Stimulated activated CD8-positive, alpha-beta memory T cell treated with anti-CD3 and anti-CD28 coated beads, Interleukin-12 subunit alpha, Interleukin-12 subunit beta, amount 100 ng/mL, for 4 hours (primary cell): ENCODE measurements at places on chromosomes 11 and 22.

DNA sequence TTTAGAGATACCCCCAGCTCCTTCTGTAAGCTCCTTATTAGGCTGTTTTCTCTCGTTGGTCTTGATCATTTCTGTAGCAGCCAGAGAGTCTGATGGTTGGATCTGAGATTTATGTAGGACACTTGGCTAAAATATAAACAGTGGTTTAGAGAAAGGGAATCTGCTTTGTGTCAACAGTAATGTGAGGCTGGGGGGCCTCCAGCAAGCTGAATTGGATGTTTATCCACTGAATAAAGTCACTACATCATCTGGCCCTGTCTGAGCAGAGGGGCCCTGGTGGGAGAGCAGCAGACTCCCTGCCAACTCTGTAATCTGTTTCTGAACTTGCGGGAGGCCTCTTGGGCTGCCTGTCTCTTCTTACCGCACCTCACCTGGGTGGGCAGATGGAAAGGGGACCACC lies 328.5 kb upstream of the PLET1 start:
- no peak for DNase-seq

GRCh38 chr22:23301591-23301990 lies 121.3 kb downstream of the BCR start:
- no peak for DNase-seq

DNA sequence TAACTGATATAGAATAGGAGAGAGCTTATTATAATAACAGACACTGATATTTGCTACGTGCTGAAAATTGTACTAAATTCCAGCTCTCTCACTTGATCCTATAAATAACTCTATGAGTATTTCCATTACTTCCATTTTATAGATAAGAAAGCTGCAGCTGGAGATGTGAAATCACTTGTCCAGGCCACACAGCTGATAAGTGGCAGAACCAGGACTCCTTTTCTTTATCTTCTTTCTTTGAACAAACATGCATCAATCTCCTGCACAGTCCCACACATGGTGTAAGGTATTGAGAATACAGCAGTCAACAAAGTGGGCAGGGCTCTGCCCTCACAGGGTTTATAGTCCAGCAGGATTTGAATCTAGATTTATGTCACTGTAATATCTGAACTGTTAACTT lies 652.1 kb downstream of the NELL1 start:
- DNase-seq, result no peak

GRCh38 chr11:45318516-45318915 lies 32.4 kb upstream of the SYT13 start:
- DNase-seq, result no peak

- no peak for DNase-seq
These were observed 32.3 kb downstream of the MRGPRD start for GRCh38 chr11:68948496-68948895.

DNA sequence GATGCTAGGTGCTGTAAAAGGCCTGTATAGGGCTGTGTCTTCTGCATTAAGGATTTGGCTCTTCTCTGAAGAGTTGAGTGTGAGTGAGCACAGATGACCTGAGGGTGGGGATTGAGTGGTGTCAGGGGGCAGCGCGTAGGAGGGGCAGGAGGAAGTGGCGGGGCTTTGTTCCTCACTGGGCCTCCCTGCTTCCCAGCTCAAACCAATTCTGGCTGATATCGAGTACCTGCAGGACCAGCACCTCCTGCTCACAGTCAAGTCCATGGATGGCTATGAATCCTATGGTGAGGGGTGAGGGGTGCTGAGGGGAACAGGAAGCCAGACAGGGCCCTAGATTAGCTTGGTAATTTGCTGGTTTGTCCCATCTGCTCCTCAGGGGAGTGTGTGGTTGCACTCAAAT lies 9.1 kb downstream of the PHOX2A start:
- DNase-seq, result no peak

DNA sequence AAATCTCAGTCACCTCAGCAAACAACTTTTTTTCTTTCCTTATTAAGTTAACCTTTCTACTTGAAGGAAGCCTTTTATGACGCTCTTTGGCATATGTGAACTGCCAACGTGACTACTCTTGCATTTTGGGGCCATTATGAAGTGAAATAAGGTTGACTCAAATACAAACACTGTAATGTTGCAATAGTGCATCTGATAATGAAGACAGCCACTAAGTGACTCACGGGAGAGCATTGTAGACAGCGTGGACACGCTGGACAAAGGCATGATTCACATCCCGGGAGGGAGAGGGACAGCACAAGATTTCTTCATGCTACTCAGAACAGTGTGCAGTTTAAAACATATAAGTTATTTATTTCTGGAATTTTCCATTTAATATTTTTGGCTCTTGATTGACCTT lies 560.8 kb downstream of the ETS1 start:
- no peak for DNase-seq

DNA sequence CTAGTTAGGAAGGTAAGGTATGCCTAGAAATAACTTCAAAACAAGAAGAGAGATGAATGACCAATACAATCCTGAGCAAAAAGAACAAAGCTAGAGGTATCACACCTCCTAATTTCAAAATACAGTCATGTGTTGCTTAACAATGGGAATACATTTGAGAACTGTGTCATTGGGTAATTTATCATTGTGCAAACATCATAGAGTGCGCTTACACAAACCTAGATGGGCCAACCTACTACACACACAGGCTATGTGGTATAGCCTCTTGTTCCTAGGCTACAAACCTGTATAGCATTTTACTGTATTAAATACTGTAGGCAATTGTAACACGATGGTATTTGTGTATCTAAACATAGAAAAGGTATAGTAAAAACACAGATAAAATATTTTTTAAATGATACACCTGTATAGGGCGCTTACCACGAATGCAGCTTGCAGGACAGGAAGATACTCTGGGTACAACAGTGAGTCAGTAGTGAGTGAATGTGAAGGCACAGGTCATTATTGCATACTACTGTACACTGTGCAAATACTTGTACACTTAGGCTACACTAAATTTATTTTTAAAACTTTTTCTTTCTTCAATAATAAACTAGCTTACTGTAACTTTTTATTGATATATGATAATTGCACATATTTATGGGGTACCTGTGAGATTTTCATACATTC lies 48.2 kb downstream of the STK33 start:
- DNase-seq, result no peak

GRCh38 chr11:26194881-26195280 lies 137.0 kb upstream of the ANO3 start:
- DNase-seq, result no peak

DNA sequence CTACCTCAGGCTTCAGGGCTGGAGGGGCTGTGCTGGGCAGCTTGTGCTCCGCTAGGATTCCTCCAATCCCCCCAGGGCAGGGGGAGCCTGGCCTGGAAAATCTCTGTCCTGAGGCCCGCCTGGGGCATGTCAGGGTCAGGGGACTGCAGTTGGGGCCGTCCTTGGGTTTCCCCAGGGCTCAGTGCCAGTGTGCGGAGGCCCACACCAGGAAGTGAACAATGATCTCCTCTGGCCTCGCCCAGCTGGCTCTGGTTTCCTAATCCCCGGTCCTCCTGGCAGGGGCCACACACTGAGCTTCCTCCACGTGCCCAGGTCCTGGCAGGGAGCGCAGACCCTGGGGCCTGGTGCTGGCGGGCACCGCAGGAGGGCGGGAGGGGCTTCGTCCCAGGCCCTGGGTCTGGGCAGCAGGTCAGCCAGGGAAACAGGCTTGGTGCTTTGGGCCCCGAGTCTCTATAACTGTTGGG lies 1.4 kb upstream of the MUC2 start:
- DNase-seq, result no peak

GRCh38 chr11:83641511-83641910 lies 355.3 kb upstream of the CCDC90B start:
- no peak for DNase-seq

DNA sequence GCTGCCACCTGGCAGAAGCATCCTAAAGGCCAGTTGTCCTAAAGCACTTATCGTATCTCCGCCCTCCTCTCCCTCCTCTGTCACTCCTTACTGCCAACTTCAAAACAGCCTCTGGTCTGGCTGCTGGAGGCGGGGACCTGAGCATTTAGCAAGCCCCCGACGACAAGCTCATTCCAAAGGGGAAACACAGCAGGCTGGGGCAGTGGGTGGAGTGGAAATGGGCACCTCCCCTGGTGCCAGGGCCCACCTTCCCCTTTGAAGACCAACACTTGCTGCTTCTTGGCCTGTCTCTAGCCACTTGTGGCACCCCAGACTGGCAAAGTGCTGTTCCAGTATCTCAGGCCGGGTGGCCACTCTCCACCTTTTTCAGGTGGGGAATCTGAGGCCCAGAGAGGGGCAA lies 3.6 kb downstream of the MAP3K11 start:
- DNase-seq, result no peak

DNA sequence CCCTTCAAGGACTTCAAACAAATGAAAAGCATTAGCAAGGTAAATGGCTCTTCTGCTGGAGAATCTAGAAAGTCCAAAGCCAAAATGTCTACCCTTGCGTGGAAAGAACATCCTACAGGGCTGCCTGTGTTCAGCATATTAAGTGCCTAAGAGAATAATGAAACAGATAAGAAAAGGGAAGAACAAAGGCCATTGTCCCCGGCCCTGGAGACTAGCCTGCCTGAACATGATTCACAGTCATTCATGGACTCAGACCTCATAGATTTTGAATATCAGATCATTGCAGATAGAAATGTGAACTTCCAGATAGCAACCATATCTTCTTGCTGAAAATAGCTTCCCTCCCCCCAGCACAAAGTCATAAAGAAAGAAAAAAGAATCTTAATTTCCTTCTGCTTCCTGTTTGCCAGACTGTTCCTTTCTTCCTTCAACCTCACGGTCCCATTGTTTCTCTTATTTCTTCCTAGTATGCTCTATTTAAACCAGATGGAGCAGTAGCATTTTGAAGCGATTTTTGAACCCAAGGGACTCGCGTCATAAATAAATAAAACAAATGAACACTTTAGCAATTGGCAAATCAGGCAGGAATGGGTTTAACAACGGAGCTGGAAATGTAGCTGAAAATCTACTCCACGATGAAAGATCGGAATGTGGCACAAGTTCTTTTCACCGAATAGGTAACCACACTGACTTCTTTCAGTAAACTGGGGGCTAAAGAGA lies 408.2 kb upstream of the CCDC90B start:
- no peak for DNase-seq

GRCh38 chr11:128926437-128927107 lies 16.1 kb downstream of the TP53AIP1 start:
- DNase-seq, result no peak

- DNase-seq, result no peak
These were observed 566.2 kb downstream of the TBC1D22A start for GRCh38 chr22:47328550-47329243.

DNA sequence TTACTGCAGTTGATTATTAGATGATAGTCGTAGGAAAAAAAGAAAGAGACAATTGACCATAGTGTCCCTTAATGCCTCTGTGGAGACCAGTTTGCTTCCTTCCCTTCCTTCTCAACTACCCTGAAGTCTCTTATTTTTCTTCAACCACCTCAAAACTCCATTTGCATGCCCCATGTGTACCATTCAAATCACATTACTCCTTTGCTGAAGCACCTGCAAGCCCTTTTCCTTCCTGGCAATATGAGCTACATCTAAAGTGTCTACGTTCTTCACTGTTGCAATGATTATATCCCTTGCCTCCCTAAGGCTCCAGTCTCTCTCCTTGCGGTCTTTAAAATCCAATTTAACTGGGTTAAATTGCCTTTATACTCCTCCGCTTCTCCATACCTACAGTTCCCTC lies 867.4 kb upstream of the API5 start:
- DNase-seq, result no peak

- DNase-seq, result no peak
These were observed 676.8 kb downstream of the OPCML start for GRCh38 chr11:132855516-132855915.

DNA sequence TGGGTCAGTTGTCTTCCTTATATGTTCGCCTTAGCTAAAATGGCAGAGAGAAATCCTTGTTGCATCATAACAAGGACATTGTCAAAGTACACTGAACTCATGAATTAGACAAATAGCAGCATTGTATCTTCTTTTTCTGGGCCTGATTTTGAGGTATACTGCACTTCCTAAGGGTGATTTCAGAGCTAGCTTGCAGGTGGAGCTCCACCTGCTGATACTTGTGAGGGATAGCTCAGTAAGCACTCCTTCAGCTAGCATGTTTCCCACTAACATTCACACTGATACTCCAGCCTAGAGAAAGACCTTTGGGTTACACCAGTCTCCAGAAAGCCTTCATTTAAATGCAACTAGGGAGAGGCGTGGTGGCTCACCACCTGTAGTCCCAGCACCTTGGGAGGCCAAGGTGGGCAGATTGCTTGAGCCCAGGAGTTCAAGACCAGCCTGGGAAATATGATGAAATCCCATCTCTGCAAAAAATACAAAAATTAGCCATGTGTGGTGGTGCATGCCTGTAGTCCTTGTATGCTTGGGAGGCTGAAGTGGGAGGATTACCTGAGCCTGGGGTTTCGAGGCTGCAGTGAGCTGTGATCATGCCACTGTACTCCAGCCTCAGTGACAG lies 29.8 kb downstream of the JAM3 start:
- no peak for DNase-seq

DNA sequence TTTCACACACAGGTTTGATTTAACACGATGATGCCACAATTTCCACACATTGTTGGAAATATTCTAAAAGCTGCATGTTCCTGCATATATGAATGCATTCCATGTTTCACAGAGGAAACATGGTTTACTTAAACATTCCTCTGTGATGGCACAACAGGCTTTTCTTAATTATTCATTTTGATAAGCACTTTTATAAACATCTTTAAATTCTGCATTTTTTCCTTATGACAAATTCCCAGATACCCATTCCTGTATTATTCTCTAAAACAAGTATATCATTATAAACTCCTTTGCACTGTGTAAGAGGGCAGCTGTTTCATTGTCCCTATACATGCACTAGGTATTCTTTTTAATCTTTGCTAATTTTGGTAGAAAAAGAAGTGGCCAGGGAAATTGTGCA lies 532.3 kb downstream of the SOX6 start:
- no peak for DNase-seq

GRCh38 chr11:117122556-117122955 lies 21.5 kb upstream of the PAFAH1B2 start:
- DNase-seq, result no peak

GRCh38 chr11:124865181-124865901 lies at the start of gene ROBO3:
TSS of gene ROBO3 (plus strand) at chr11:124865432. CDS start at chr11:124865578, 146 bp downstream.
- DNase-seq, result no peak

GRCh38 chr22:37219533-37219932 lies 7.3 kb upstream of the SSTR3 start:
- DNase-seq, result no peak

- DNase-seq, result no peak
These were observed 421.8 kb downstream of the ETS1 start for GRCh38 chr11:128165572-128165971.

GRCh38 chr11:130872102-130872501 lies 44.2 kb downstream of the SNX19 start:
- no peak for DNase-seq

DNA sequence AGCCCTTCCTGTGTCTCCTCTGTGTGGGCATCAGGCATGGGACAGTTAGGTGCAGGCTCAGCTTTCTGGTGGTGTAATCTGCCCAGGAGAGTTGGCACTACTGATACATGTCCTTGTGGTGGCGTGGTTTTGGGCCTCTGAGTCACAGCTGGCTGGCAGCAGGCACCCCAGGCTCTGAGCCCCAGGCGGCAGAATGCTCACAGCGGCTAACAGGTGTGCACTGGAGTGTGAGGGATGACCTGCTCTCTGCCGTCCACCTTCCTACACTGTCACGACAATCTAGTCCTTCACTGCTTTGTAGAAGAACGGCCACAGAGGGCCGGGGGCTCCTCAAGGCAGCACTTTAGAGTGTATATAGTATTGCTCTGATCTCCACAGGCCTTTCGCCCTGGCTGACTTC lies 100.3 kb upstream of the PITPNB start:
- no peak for DNase-seq
